ENCODE measurements at places on chromosomes 3 and 15. TPM values are rescaled to one million over a fixed set of nuclear protein-coding genes. Genes with fewer than 3 reads are reported as not detected.
A peak's percentile ranks its signal among the peaks of the same experiment; 100 is the strongest.

CDHR4 gene
- not detected for total RNA-seq

IQCF5 gene
- total RNA-seq = not detected

SELENOS gene
- 87.8 TPM for total RNA-seq

CCDC54 gene
- not detected for total RNA-seq

THPO gene
- not detected for total RNA-seq

GRCh38 chr3:80052271-80052670 lies 284.5 kb upstream of the ROBO1 start:
- H3K27ac ChIP-seq = no peak overlapping the region
- H3K27me3 ChIP-seq = no peaks in the 10 kb centered on the region
- peak; percentile 67 for DNase-seq
- no peaks in the 10 kb centered on the region for H3K36me3 ChIP-seq

DNA sequence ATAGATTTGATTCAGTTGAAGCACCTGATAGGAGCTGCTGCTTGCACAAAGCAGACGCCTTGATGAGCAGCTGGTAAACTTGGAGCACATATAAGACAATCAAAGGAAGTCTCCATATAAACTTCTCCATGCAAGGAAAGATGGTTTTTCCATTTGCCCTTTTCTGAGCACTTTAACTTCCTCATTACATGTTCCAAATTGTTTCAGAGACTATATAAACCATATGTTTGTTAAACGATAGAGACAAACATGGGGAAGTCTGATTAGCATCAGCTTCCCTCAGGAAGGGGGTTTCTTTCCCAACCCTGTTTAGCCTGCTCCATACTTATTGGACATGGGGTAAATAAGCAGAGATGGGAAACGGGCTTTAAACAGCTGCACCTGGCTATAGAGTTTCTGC lies 88.0 kb downstream of the DHX36 start:
- no peak overlapping the region for H3K4me3 ChIP-seq
- no peaks in the 10 kb centered on the region for H3K27me3 ChIP-seq
- H3K4me1 ChIP-seq = no peaks in the 10 kb centered on the region
- peaks cover 2% of the 10 kb centered on the region for H3K36me3 ChIP-seq

TNK2 gene
- total RNA-seq = 38.6 TPM

DNA sequence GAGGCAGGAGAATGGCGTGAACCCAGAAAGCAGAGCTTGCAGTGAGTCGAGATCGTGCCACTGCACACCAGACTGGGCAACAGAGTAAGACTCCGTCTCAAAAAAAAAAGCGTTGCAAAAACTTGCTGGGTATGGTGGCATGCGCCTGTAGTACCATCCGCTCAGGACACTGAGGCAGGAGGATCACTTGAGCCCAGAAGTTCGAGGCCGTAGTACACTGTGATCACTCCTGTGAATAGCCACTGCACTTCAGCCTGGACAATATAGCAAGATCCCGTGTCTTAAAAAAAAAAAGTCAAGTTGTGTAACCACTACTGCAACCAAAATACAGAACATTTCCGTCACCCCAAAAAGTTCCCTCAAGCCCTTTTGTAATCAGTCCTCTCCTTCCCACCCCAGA lies 1.5 kb downstream of the ARPC4 start:
- H3K4me3 ChIP-seq = peak overlapping the region; percentile 94
- peaks cover 38% of the 10 kb centered on the region for H3K4me1 ChIP-seq
- H3K27ac ChIP-seq = no peak overlapping the region
- H3K36me3 ChIP-seq = peaks cover 16% of the 10 kb centered on the region

DNA sequence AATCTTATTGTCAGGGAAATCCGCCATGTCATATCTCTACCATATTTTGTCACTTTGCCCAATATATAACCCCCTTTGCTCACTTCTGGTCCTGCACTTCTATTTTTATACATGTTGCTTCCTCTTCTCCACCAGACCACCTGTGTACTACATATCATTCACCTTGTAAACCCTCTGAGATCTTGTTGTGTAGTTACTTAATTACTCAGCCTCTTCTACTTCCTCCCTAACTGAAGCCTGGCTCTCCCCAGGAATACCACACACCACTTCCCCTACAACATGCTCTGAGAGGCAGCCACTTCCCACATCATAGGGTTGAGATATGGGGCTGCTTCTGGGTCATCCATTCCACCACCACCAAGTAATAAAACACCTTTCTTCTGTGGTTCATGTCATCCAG lies 10.0 kb downstream of the HEXA start:
- H3K4me3 ChIP-seq = no peak overlapping the region
- no peak overlapping the region for H3K27ac ChIP-seq
- no peak for DNase-seq

GRCh38 chr3:197956626-197956988 lies 3.4 kb upstream of the LMLN start:
- no peaks in the 10 kb centered on the region for H3K27me3 ChIP-seq
- H3K36me3 ChIP-seq = peaks cover 31% of the 10 kb centered on the region
- H3K4me1 ChIP-seq = peaks cover 69% of the 10 kb centered on the region
- no peak for DNase-seq
- H3K4me3 ChIP-seq = no peak overlapping the region
- no peak overlapping the region for H3K27ac ChIP-seq

GRCh38 chr3:184663756-184664155 lies 48.1 kb downstream of the MAGEF1 start:
- no peak overlapping the region for H3K4me3 ChIP-seq
- no peak for DNase-seq
- H3K27ac ChIP-seq = no peak overlapping the region
- H3K36me3 ChIP-seq = no peaks in the 10 kb centered on the region

- H3K36me3 ChIP-seq = peaks cover 3% of the 10 kb centered on the region
- H3K4me3 ChIP-seq = no peak overlapping the region
- peaks cover 65% of the 10 kb centered on the region for H3K4me1 ChIP-seq
- DNase-seq = no peak
Observed at GRCh38 chr3:134392336-134392983, 18.2 kb upstream of the AMOTL2 start.

CD96 gene
- total RNA-seq = 0.23 TPM

FAM107A gene
- not detected for total RNA-seq

PLA2G4F gene
- not detected for total RNA-seq

DNA sequence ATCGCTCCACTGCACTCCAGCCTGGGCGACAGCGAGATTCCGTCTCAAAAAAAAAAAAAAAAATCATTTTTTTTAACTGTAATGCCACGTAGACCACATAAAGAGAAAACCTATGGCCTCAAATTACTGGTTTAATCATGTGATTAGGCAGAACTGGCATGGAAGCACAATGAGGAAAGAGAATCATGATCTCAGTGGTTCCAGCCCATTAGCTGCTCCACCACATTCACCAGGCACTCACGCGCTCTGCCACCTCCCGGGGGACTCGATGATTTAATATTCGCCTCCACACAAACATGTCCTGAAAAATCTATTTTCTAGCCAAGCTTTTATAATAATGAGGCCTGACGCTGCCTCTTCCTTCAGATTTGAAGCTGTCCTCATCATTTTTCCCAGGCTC lies 204.7 kb downstream of the TBL1XR1 start:
- peaks cover 5% of the 10 kb centered on the region for H3K36me3 ChIP-seq
- no peaks in the 10 kb centered on the region for H3K27me3 ChIP-seq
- peak overlapping the region; percentile 22 for H3K27ac ChIP-seq
- H3K4me1 ChIP-seq = no peaks in the 10 kb centered on the region

- no peak overlapping the region for H3K4me3 ChIP-seq
- peaks cover 4% of the 10 kb centered on the region for H3K4me1 ChIP-seq
- H3K27me3 ChIP-seq = peaks cover 42% of the 10 kb centered on the region
- no peak overlapping the region for H3K27ac ChIP-seq
Observed at GRCh38 chr15:77852241-77853007, 219.7 kb upstream of the LINGO1 start.

- H3K27ac ChIP-seq = peak overlapping the region; percentile 86
- H3K27me3 ChIP-seq = no peaks in the 10 kb centered on the region
- H3K36me3 ChIP-seq = no peaks in the 10 kb centered on the region
- no peak overlapping the region for H3K4me3 ChIP-seq
Observed at GRCh38 chr3:156620260-156620659, 54.1 kb upstream of the TIPARP start.

CPLX3 gene
- not detected for total RNA-seq

- H3K36me3 ChIP-seq = peaks cover 22% of the 10 kb centered on the region
- H3K4me1 ChIP-seq = peaks cover 9% of the 10 kb centered on the region
- H3K4me3 ChIP-seq = no peak overlapping the region
- no peak overlapping the region for H3K27ac ChIP-seq
- no peaks in the 10 kb centered on the region for H3K27me3 ChIP-seq
Observed at GRCh38 chr15:76470691-76471090, 134.1 kb downstream of the ISL2 start.

DNA sequence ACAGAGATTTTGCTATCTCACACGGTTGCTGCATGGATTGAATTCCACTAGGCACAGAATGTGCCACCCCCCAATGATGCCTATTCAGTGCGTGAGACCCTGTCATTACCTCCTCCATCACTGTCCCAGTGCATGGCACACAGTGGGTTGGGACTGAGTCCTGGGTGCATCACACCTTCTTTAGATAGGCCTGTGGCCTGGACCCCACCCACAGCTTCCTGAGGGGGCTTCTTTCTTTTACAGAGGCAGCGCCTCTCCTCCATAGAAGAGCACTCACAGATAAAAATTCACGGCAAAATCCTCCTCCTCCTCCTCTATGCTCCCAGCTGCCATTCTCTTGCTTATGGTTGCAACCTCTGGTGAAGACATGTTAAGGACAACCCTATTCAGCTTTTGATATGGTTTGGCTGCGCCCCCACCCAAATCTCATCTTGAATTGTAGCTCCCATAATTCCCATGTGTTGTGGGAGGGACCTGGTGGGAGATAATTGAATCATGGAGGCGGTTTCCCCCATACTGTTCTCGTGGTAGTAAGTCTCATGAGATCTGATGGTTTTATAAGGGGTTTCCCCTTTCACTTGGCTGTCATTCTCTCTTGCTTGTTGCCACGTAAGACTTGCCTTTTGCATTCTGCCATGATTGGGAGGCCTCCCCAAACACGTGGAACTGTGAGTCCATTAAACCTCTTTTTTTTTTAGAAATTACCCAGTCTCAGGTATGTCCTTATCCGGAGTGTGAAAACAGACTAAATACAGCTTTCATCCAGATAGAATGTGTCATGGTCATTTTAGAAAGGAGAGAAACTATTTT lies 147.6 kb downstream of the KLF13 start:
- no peaks in the 10 kb centered on the region for H3K27me3 ChIP-seq
- no peak overlapping the region for H3K27ac ChIP-seq
- no peak for DNase-seq
- peaks cover 34% of the 10 kb centered on the region for H3K4me1 ChIP-seq
- no peak overlapping the region for H3K4me3 ChIP-seq

SLC12A1 gene
- not detected for total RNA-seq

PRICKLE2 gene
- 48.2 TPM for total RNA-seq

DNA sequence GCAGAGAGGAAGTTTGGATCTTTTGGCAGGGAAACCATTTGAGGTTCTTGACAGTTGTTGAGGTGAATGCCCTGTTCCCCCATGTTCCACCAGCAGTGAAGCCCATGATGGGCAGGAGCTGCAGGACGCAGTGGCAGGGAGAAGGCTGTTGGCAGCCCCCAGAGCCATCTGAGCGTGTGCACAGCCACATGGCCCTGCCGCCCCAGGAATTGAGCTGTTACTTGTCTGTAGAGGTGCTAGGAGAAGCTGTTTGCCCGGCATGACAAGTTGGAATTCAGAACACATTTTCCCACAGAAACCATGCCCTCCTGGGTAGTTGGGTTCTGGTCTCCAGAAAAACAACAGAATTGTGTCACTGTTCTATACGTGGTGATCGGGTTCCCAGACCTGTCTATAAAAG lies 218.2 kb upstream of the NR2E3 start:
- no peak overlapping the region for H3K27ac ChIP-seq
- DNase-seq = no peak
- H3K36me3 ChIP-seq = no peaks in the 10 kb centered on the region
- H3K27me3 ChIP-seq = no peaks in the 10 kb centered on the region
- peaks cover 25% of the 10 kb centered on the region for H3K4me1 ChIP-seq
- H3K4me3 ChIP-seq = no peak overlapping the region

DNA sequence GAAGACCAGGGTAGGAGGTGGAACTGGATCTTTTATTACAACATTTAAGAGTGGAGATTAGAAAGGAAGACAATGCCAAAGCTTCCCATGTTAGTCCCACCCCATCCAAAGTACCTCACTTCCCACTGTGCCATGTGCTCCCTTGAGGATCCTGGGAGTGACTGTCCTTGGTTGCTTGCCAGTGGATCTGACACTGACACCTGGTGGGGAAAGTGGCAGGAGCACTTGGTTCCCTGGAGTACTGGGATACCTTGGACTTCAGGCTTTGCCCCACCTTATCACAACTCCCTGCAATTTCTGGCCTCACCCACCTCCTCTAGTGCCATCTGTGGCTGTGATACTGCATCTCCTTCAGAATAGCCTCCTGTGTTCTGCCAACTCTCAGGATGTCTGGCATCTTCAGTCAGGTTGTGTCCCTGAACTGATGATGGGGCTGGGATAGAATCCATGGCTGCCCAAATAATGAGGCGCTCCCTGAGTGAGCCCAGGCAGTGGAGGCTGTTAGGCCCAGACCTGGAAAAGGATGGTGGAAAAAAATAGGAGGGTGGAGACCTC lies 1.3 kb downstream of the ELL3 start:
- peaks cover 22% of the 10 kb centered on the region for H3K4me1 ChIP-seq
- H3K4me3 ChIP-seq = peak overlapping the region; percentile 84
- H3K36me3 ChIP-seq = peaks cover 15% of the 10 kb centered on the region
- no peaks in the 10 kb centered on the region for H3K27me3 ChIP-seq
- DNase-seq = no peak

AVEN gene
- total RNA-seq = 16.5 TPM

CCR8 gene
- not detected for total RNA-seq

DNA sequence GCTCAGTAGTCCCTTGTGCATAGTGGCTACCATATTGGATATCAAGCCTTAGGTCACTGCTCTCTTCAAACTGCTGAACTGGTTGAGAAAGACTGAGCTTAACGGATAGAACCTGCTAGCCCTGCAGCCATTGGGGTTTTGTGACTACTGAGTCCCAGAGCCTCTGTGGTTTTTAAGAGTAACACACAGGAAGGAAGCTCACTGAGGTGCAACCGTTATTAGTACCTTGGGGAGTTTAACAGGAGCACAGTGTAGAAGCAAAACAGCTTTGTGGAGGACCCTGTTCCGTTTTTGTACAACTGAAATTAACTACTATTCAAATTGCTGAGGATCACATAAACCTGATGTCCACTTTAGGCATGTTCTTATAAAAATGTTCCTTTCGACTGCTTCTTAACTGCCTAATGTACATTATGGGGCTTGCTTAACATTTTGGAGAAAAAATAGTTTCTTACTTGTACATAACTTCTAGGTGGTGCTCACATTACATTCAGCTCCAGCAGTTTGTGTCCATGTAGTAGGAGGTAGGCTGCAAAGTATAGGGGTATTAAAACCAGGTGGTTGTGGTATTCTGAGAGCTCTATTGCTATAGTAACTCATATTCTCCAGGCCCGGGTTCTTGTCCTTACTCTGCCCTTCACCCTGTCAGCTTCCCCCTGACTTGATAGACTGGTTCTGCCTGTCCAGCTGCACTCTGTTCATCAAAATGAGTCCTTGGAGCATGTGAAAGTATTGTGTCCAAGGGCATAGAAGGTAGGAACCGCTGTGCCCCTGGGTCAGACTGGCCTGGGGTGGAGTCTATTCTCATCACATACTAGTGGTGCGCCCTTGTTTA lies 17.3 kb downstream of the PXK start:
- H3K4me1 ChIP-seq = peaks cover 21% of the 10 kb centered on the region
- H3K36me3 ChIP-seq = peaks cover 4% of the 10 kb centered on the region
- no peak overlapping the region for H3K27ac ChIP-seq
